RKO (cell line): ENCODE measurements at places on chromosomes 3 and 15.
A peak's percentile ranks its signal among the peaks of the same experiment; 100 is the strongest.

- DNase-seq = peak; percentile 63
Observed at GRCh38 chr3:155352900-155353490, 59.5 kb upstream of the STRIT1 start.

DNA sequence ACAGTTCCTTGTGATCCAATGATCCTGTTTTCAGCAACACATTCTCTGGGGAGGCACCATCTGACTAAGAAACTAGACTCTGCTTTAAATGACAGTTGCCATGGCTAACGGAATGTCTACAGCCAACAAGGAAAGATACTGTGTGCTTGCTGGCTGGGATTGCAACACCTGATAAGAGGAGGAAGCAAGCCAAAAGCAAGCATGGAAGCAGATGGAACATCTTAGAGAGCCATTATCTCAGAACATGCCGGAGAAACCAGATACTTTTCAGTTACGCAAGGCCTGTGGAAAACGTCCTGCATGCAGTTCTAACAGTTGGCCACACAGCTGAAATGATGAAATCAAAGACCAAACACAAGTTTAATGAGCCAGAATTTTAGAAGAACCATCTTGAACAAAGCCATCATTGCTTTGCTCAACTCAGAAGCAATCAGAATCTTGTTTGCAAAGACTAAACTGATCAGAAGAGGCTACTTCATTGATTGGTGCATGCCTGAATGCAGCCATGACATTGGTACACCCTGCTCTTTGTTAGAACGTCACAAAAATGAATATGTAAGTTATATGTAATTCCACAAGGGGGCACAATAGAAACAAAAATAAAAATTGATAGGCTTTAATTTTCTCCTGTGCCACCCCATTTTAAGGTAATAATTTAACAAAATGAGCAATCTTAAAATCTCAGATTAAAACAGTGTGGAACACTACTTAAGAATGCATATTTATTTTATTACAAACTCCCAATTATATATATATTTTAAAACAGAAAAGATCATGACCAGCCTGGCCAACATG, 50.8 kb downstream of the GXYLT2 start:
- peak; percentile 71 for DNase-seq

DNA sequence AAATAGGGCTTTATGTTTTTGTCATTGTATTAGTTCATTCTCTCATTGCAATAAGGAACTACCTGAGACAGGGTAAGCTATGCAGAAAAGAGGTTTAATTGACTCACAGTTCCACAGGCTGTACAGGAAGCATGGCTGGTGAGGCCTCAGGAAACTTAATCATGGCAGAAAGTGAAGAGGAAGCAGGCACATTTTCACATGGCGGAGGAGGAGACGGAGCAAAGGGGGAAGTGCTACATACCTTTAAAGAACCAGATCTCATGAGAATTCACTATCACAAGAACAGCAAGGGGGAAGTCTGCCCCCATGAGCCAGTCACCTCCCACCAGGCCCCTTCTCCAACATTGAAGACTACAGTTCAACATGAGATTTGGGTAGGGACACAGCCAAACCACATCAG, 25.6 kb downstream of the CEP63 start:
- DNase-seq = no peak

DNA sequence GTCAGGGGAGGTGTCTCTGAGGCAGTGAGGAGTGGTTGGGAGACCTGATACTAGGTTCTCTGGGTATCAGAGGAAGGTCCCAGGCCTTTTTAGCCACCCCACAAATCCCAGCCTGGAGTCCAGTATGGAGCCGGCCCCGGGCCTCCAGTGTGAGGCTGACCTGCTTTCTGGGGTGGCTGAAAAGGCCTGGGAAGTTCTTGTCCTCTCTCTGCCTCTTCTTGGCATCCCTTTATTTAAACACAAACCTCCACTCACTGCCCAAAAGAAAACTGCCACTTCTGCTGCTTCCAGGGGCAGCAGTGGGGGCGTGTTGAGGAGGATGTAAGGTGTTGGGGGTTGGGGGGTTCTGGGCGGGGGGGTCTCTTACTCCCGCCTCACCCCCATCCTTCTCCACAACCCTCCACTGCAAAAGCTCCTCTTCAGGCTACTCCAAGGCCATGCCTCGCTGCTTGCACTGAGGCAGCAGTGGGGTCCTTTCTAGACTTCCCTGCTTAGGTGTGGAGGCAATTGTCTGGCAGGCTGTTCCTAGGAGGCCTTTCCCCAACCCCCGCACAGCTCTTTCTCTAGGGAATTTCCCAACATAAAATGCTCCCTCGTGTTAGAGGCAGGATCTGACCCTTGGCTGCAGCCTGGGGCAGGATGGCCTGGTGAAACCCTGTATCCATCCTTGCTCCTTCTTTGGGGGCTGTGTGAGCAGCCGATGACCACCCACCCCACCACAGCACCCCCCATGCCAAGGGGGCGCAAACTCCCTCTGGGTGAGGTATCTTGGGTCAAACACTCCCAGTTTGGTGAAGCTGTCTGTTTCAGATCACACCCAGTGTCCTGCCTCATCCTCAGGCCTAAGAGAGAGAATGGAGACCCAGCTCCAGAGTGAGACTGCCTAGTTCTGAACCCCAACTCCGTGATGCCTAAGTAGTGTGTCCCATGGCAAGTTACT, 12.1 kb upstream of the RAD18 start:
- DNase-seq = no peak

- peak; percentile 14 for DNase-seq
Observed at GRCh38 chr15:71386448-71387236, 271.4 kb downstream of the THSD4 start.

GRCh38 chr15:35728219-35728940, 182.4 kb upstream of the DPH6 start:
- DNase-seq = no peak

DNA sequence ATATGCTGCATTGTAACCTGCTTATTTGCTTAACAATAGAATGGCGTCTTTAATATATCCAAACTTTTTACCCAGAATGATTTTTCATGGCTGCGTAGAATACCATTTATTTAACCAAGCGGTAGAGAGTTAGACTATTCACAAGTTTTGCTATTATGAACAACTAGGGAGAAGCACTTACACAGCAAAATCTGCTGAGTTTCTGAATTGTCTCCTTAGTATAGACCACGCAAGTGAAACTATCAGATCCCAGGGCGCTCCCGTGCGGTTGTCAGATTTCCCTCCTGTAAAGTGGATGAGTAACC, 12.6 kb upstream of the ADPGK start:
- DNase-seq = peak; percentile 57

GRCh38 chr15:69810431-69811354, 287.0 kb downstream of the TLE3 start:
- no peak for DNase-seq

- DNase-seq = no peak
Observed at GRCh38 chr15:87981969-87982368, 274.6 kb downstream of the NTRK3 start.

- DNase-seq = peak; percentile 59
Observed at GRCh38 chr3:195863121-195864061, 45.0 kb downstream of the TNK2 start.

DNA sequence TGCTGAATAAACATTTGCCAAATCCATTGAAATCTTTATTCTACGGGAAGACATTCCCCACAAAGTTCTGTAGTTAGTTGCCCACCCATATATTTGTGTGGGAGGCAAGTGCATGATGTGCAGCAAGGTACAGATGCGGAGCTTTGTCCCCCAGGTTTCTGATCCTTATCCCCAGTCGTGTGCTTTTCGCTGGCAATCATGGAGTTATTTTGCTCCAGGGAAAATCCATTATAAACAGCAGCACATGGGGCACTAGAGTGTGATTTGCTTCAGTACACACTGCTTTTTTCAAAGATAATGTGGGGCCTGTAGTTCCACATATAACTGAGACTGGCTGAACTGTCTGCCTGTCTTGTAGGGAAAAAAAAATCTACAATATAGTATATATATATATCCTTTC, 132.1 kb downstream of the FEZF2 start:
- no peak for DNase-seq

DNA sequence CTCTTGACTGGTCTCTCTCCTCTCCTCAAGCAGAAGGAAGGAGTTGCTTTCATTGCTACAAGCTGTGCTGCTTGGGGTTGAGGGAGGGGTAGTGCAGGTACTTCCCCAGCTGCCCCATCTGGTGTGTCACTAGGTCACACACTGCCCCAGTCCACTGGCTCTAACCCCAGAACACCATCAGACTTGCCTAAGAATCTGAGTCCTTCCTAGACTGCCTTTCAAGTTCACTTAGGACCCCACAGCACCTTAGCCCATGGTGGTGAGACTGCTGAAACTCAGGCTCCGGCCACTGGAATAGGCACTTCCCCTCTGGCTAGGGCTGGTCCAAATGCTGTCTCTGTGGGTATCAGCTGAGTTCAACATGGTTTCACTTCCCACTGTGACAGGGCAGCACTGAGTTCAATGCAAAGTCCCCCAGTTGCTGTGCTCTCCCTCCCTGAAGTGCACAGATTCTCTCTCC, 279.7 kb upstream of the GOLGA6L4 start:
- no peak for DNase-seq

GRCh38 chr3:23608650-23609049, 197.1 kb upstream of the UBE2E1 start:
- no peak for DNase-seq

DNA sequence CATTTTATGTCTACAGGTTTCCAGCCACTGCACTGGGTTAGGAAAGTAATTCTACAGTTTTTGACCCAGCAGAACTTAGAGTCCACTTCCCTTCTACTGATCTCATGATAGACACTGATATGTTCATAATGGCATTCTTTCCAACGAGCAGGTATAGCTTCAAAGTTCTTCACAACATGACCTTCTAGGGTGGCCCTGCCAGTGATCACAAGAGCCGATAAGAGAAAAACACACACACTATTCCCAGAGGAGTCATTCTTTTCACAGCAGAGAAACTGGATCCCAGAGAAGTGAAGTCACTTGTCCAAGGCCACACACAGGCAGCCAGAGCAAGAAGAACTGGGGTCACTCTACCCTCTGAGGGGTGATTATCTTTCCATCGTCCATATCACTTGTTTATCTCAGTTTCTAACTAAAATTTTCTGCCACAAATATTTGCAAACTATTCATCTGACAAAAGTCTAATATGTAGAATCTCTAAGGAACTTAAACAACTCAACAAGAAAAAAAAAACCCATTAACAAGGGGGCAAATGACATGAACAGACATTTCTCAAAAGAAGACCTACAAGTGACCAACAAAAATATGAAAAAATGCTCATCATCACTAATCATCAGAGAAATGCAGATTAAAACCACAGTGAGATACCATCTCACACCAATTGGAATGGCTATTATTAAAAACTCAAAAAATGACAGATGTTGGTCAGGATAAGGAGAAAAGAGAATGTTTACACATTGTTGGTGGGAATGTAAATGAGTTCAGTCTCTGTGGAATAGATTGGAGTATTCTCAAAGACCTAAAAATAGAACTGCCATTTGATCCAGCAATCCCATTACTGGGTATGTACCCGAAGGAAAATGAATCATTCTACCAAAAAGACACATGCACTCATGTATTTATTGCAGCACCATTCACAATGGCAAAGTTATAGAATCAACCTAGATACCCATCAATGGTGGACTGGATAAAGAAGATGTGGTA, 31.5 kb downstream of the SPTSSB start:
- no peak for DNase-seq

GRCh38 chr3:183428447-183429211, at the start of gene MCF2L2:
Gene MCF2L2 (minus strand): TSS chr3:183428619. CDS start chr3:183427977, 642 bp downstream.
- peak; percentile 64 for DNase-seq

GRCh38 chr3:5058471-5058951, 63.6 kb upstream of the ARL8B start:
- DNase-seq = no peak

DNA sequence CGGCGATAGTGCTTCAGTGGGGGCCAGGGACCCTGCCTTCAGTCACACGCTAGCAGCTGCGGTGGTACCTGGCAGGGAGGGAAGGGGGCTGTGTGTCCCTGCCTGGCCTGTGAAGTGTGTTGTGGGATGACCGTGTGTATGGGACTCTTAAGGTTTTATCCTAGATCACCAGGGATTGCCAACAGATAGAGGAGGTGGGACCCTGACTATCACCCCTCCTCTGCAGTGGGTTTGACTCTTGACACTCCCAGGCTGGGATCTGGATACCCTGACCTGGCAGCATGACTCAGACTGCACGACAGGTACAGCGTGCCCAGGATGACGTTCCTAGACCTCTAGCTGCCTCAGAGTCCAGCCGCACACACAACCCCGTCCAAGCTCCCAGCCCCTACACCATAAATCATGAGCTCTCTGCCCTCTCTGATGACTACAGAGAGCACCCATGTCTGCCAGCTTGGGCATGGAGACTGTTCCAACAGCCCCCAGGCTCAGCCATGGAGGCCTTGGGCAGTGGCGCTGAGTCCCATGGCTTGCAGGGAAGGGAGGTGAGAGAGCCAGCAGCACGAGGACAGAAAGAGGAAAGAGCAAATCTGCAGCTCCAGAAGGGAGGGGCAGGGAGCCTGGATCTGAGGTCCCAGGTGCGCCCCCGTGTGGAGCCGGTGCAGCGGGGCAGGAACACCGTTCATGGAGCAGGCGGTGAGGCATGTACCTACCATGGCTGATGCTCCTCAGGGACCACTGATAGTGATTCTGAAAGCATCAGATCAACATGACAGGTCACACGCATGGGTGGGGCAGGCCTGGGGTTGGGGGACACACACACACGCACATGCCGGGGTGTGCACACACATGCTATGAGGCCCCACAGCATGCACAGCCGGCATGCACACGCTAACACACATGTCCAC, 71.0 kb downstream of the ADAMTS7 start:
- DNase-seq = peak; percentile 77

DNA sequence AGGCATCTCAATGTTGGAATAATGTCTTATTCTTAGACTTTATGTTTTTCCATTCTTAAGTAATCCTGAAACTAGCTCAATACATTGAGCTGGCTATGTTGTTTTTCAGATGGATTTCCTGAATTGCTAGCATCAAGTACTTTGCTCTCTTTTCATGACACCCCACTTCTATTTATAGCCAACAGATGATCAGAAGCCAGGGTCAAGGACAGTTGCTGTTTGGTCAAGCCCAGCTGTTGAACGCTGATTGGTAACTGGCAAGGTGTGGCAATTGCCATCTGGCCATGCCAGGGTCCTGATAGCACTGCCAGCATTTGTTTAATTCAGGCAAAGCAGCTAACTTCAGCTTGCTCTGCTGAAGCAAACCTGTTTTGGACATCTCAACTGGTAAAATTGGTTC, 46.2 kb upstream of the PLCL2 start:
- DNase-seq = no peak

GRCh38 chr3:102224171-102224570, 210.6 kb upstream of the ZPLD1 start:
- peak; percentile 36 for DNase-seq

DNA sequence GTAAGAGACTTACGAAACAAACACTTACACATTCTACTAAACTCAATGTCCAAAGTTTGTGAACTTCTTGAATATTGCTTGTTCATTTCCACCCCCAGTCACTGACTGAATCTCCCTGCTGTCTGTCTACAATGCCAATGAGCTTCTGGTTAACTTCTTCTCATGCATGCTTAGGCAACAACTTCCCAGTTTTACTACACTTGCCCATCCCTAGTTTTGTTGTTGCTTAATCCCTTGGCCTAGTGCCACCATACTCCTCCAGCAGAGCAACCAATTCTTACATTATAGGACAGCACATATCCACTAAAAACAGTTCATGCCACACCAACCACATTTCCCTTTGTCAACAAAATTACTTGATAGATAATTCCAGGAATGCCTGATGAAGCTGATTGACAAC, 40.9 kb upstream of the CCR2 start:
- no peak for DNase-seq

- no peak for DNase-seq
Observed at GRCh38 chr3:47315069-47315647, 32.4 kb downstream of the KLHL18 start.
